ENCODE measurements at places on chromosomes 13 and 19.

DNA sequence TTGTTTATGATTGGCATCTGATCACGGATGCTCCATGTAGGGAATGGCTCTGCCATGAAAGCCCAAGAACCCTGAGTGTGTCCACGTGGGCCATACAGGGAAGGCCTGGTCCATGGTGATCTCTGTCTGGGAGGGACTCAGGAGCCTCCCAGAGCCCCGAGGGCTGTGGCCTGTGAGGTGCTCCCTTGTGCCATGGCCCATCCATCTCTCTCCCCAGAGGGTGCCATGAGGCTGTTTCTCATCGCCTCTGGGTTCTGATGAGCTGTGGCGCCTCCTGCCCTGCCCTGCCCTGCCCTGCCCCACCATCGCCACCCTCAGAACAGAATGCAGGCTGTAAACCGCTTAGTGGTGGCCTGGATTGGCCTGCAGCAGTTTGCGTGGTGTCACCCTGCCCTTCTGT, 83.1 kb downstream of the ATP11A start:
- DNase-seq: no peak

DNA sequence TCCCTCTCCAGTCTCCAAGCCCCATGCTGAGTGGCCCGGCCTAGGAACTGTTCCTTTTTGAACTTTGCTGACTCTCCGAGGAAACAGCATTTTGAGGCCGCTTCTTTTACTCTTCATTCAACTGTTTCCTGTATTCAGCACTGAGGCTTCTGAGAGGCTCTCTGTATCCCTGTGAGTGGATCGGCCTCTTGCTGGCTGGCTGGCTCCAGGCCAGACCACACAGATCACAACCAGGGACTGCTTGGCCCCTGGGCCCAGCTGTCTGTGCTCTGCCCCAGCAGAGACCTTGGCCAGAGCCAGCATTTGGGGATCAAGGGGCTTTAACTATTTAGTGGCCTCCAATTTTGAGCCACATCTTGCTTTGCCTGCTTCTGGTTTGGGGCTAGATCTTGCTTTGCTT, 75.6 kb upstream of the KL start:
- no peak for DNase-seq

GRCh38 chr19:47699360-47699917, 13.8 kb upstream of the EHD2 start:
- DNase-seq: peak; percentile 84

DNA sequence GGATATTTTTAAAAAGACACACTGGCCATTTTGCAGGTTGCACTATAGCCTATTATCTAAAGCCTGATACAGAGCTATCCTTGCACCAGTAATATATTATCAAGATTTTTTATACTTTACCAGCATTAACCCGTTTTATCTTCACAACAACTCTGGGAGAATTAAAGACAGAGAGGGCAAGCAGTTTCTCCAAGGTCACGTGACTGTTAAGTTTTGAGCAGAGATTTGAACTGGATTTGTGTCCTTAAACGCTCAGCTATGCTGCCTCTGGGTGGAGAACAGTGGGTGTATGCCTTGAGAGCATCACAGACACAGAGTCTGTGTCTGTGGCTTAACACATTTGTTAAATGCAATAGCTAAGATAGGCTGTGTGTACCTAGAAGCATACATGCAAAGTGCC, 147.2 kb downstream of the MYO16 start:
- no peak for DNase-seq

GRCh38 chr13:111242585-111242984, 77.9 kb upstream of the TEX29 start:
- no peak for DNase-seq

- DNase-seq: no peak
These were observed 96.8 kb downstream of the ZNF429 start for GRCh38 chr19:21602082-21602658.

- peak; percentile 79 for DNase-seq
These were observed 605 bp downstream of the CAPNS1 start for GRCh38 chr19:36140304-36141038.

- no peak for DNase-seq
These were observed 149.0 kb upstream of the SERP2 start for GRCh38 chr13:44224450-44225149.

DNA sequence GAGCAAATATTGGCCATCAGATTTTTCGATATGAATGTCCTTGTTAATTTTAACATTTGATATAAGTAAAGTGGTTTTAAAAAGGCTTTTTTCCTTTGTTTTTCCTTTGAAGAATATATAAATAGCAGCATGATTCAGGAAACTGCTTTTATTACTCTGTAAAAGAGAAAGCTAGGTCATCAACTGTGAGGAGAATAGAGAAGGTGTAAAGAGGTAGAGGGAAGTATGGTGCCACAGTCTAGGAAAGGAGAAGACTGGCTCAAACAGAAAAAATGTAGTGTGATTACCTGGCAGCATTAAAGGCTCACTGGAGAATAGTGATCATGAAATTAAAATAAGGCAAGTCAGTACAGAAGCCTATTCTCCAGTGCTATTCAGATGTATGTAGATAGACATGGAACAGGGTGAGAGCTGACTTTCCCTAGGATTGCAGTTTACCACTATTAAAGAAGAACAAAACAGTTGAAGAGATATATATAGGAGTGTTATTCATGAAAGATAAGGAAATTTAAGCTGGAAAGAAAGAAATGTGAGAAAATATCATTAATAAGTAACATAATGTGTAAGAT, 1115.9 kb upstream of the PCDH9 start:
- DNase-seq: no peak

GRCh38 chr13:44437356-44438233, 64.0 kb downstream of the SERP2 start:
- DNase-seq: no peak

GRCh38 chr19:16611121-16611520, 16.9 kb downstream of the MED26 start:
- DNase-seq: no peak

DNA sequence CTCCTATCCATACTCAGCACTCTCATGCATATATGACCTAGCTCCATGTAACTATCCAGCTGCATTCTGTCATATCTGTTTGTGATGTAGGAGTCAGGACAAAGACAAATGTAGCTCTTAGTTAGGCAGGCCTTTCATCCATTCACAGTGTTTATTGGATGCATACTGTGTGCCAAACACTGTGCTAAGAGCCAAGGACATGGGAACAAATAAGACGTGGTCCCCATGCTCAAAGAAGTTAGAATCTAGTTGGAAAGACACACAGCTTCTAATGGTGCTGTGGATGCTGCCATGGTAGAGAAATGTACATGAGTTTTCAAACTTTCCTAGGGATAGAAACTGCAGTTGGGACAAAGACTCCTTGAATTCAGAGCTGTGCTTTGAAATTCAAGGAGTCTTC, 31.7 kb upstream of the IL17D start:
- no peak for DNase-seq

- DNase-seq: no peak
These were observed 21.7 kb downstream of the ZNF613 start for GRCh38 chr19:51948975-51949374.

- no peak for DNase-seq
These were observed 395.7 kb downstream of the FOXO1 start for GRCh38 chr13:40270726-40271125.

DNA sequence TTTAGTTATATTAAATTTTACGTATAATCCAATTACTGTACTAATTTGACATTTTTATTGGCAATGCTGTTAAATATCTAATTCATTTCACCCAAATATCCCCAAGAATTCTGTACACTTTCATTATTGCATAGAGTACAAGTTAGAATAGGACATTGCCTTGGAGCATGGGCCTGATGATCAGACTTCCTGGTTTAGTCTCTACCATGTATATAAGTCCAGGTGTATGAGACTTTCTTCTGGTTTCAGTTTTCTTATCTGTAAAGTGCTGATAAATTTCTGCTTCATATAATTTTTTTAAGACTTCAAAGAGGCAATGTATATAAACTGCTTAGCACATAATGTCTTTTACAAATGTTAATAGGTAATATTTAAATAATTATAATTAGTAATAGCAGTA, 179.4 kb downstream of the KLF12 start:
- no peak for DNase-seq

GRCh38 chr19:14540741-14541525, 11.5 kb downstream of the TECR start:
- no peak for DNase-seq

DNA sequence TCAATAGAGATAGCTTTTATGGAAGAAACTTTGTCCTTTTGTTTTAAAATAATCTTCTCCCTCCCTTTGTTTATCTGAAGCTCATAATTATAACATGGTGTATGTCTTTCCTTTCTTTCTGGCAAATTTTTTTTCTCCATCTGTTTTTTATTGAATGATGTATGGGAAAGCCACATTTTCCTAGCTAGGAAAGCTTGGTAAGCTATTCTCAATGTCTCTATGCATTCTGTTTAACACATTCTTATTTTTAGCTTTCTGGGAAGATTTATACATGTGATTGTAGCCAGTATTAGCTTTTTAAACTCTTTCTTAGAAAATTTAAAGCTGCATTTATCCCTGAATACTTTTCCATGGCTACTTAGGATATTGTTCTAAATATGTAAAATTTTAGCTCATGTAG, 124.9 kb upstream of the CSNK1A1L start:
- no peak for DNase-seq

GRCh38 chr19:1000095-1000494, at the start of gene GRIN3B:
Gene GRIN3B (plus strand): TSS chr19:1000419. CDS start chr19:1000438, 19 bp downstream.
- peak; percentile 87 for DNase-seq

- DNase-seq: no peak
These were observed 53.2 kb downstream of the TMED1 start for GRCh38 chr19:10782795-10783194.

DNA sequence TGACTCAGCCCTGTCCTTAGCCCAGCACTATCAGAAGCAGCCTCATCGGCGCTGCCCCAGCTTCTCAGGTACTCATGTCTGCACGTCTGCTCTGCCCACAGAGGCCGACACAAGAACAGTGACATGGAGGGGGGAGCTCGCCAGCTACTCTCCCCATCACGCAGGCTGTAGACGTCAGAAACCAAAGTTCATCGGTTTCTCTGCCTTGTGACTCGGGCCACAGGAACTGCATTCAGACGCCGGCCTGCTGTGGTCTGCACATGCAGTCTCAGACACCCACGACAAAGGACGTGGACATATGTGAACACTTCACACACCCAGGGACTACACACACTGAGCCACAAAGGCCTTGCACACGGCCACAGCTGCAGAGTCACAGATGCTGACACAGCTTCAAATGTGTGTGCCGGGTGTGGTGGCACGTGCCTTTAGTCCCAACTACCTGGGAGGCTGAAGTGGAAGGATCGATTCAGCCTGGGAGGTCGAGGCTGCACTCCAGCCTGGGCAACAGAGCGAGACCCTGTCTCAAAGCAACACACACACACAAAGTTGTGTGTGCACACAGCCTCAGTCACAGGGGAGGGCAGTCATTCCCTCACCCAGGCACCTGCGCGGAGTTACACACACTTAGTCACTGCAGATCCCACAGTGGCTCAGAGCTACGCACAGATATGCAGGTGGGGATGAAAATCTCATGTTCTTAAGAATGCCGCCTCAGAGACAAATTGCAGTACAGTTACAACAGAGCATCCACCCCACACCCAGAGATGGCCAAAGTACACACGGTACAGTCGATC, 4.9 kb upstream of the ZFP36 start:
- peak; percentile 89 for DNase-seq

DNA sequence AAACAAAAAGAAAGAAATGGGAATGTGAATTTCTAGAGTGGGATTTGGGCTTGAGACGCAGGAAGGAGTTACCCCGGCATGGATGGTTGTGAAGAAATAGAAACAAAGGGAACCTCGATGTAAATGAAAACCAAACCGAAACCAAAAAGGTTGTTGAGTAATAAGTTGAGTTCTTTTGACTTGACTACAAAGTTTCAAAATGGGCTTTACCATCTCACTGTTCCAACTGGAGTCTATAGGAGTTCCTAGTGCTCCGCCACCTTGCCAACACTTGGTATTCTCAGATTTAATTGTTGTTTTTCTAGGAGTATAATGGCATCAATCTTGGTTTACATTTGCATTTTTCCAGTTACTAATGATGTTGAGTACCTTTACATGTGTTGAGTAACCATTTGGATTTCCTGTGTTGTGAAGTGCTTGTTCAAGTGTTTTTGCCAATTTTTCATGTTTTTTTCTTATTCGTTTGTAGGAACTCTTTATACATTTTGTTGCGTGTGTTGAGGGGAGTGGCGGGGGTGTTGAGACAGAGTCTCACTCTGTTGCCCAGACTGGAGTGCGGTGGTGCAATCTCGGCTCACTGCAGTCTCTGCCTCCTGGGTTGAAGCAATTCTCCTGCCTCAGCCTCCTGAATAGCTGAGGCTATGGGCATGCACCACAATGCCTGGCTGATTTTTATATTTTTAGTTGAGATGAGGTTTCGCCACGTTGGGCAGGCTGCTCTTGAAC, 9.2 kb downstream of the UBE2S start:
- no peak for DNase-seq

- DNase-seq: no peak
These were observed 33.4 kb downstream of the FAAP24 start for GRCh38 chr19:33005440-33005839.

- no peak for DNase-seq
These were observed 190.9 kb downstream of the KLF12 start for GRCh38 chr13:73943137-73943964.

- DNase-seq: peak; percentile 74
These were observed 997 bp upstream of the SAMD4B start for GRCh38 chr19:39341129-39341718.
